CD4-positive, alpha-beta T cell (primary cell): ENCODE measurements at places on chromosomes 1 and 21.

- no peak for DNase-seq
Measured at GRCh38 chr1:7095343-7095964, 310.2 kb downstream of the CAMTA1 start.

GRCh38 chr1:58409890-58410289 lies 136.6 kb downstream of the OMA1 start:
- DNase-seq, result no peak

- peak; percentile 48 for DNase-seq
Measured at GRCh38 chr21:25999921-26000582, 170.5 kb downstream of the APP start.

DNA sequence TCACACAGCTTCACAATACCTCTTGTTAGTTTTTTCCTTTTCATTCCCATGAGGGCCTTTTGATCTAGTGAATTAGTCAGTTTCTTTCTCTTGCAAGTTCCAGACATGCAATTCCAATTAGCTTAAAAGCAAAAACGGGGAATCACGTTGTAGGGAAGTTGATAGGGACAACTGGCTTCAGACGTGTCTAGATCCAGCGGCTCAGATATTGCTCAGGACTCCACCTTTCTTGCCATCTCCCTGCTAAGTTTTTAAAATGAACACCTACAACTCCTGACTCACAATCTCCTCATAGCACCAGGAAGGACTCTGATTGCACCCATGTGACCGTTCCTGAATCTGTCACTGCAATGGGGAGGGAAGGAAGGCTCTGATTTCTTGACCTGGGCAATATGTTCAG lies 63.8 kb upstream of the ARHGAP29 start:
- no peak for DNase-seq

DNA sequence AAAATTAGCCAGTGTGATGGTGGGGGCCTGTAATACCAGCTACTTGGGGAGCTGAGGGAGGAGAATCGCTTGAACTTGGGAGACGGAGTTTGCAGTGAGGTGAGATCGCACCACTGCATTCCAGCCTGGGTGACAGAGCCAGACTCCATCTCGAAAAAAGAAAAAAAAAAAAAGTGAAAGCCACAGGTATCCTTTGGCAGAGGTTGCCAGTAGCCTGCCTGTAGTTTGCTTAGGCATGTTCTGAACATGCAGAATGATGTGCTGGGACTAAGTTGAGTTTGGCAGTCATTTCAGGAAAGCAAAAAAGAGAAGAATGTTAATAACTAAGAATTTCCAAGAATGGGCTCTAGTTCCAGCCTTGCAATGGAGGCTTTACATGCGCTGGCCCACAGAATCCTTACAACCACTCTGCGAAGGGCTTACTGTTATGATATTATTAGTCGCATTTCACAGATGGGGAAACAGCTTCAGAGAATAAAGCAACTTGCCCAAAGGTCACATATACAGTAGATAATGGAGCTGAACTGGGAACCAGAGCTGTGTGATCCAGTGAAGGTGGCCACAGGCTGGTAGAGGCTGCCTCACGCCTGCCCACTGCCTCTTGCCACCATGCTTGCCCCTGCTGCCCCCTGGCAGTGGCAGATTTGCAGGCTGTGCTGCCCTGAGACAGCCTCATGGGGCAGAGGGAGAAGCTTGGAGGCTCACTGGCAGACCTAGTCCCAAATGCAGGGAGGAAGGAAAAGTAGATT lies 66.5 kb upstream of the LYST start:
- DNase-seq, result no peak

- DNase-seq, result no peak
Measured at GRCh38 chr1:9922342-9922741, 12.3 kb upstream of the CTNNBIP1 start.

GRCh38 chr1:111605576-111605975 lies 14.0 kb upstream of the RAP1A start:
- no peak for DNase-seq

GRCh38 chr1:191634801-191635508 lies 523.3 kb upstream of the RGS18 start:
- no peak for DNase-seq

GRCh38 chr1:14786109-14786675 lies 187.7 kb downstream of the KAZN start:
- DNase-seq, result no peak

- DNase-seq, result no peak
Measured at GRCh38 chr1:57845041-57845440, 421.2 kb upstream of the DAB1 start.

GRCh38 chr21:41768437-41769042 lies 1.7 kb upstream of the RIPK4 start:
- DNase-seq, result no peak

DNA sequence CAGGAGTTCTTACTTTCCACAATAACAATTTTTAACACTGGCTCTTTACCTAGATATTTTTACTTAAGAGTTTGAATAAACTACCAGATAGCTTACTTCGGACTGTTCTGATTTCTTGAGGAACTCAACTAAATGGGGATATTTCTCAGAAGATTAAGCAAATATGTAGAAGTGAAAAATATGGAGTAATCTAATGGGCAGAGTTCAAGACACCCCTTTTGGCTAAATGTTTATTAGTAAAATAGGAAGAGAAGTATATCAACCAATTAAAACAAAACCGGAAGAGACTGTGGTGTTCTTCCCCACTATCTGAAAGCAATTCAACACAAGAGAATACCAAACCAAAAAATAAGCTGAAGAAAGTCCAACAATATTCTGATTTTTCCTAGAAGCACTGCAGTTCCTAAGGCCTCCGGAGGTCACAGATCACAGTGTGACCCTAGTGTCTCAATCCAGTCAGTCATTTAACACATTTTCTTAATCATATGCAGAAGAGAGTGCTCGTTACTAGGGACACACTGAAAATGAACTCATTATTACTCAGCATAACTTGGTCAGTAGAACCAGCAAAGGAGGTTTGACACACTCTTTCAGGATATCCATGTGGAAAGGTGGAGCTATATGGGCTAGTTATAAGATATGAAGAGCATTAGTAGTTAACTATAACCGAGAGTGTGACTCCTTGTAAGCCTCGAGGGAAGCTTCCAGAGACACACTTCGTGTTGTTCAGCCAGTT lies 5.2 kb downstream of the SIPA1L2 start:
- no peak for DNase-seq

GRCh38 chr21:43012596-43012995 lies 38.2 kb downstream of the PKNOX1 start:
- no peak for DNase-seq

DNA sequence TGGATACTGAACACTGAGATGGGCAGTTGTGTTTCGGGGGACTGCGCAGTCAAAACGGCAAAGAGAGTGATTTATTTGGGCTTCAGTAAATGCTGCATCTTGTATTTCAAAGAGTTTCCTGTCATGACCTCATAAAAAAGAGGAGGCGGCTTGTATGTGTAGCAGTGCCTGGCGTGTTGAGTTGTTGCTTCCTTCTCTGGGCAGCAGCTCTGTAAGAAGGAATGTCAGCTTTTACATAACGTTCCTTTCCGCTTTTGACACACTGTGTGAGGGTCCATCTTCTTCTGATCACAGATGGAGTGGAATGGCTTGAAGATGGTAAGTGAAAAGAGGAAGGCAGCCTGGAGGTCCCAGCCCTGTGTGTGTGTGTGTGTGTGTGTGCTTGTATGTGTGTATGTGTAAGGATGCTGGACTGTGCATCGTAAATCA lies 941 bp downstream of the ELAVL4 start:
- DNase-seq, result no peak

GRCh38 chr1:64941461-64942117 lies 24.8 kb downstream of the JAK1 start:
- no peak for DNase-seq

- DNase-seq, result no peak
Measured at GRCh38 chr1:45815667-45816458, 12.5 kb downstream of the MAST2 start.

- DNase-seq, result no peak
Measured at GRCh38 chr1:63913533-63913932, 139.7 kb downstream of the ROR1 start.

- no peak for DNase-seq
Measured at GRCh38 chr1:54812801-54813484, 11.8 kb upstream of the TTC22 start.

GRCh38 chr1:154912755-154913154 lies 23.8 kb downstream of the PMVK start:
- no peak for DNase-seq

DNA sequence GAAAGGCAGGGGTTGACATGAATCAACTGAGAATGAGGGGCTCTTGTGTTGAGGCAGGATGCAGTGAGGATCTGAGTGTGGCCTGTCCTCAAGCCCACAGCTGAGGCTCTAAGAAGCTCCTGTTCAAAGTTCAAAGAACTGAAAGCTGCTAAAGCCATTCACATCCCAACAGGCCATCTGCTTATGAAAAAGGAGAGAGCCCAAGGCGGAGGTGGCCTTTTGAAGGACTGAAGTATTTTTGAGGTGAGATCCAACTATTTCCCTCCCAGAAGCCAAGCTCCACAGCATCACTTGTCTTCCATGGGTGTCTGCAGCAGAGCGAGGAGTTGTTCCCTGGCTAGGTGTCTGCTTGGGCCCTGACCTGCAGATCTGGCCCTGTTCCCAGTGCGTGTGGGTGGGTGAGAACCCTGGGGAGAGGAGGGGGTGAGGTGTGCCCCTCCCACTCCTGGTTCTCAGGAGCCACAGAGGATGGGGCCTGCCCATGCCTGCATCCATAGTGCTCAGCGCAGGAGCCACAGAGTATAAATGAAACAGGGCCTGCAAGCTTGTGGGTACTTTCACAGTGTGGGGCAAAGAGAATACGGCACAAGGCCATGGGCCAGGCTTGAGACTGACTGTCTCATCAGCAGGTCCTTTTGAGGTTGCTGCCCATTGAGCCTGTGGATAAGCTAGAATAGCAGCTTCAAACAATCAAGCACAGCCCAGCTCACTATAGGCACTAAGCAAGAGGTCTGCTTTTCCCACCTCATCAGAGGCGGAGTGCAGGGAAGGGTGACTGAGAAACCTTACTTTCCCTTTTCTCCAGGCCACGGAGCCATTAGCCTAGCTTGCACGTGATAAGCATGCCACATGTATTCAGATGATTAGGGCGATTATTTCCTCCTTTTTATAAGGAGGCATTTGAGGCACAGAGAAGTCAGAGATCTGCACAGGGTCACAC lies 15.7 kb downstream of the REG4 start:
- DNase-seq, result no peak
